ENCODE measurements at places on chromosomes 16 and 17. TPM values are rescaled to one million over a fixed set of nuclear protein-coding genes. Genes with fewer than 3 reads are reported as not detected.
A peak's percentile ranks its signal among the peaks of the same experiment; 100 is the strongest.

- no peaks in the 10 kb centered on the region for H3K36me3 ChIP-seq
- no peaks in the 10 kb centered on the region for H3K4me1 ChIP-seq
- H3K27ac ChIP-seq: no peak overlapping the region
- no peak overlapping the region for H3K4me3 ChIP-seq
- no peak for DNase-seq
Measured at GRCh38 chr16:24149102-24149501, 107.0 kb upstream of the CACNG3 start.

- peaks cover 8% of the 10 kb centered on the region for H3K4me1 ChIP-seq
- H3K36me3 ChIP-seq: peaks cover 3% of the 10 kb centered on the region
- H3K4me3 ChIP-seq: no peak overlapping the region
- no peak for DNase-seq
- no peaks in the 10 kb centered on the region for H3K27me3 ChIP-seq
Measured at GRCh38 chr17:41768682-41769288, 17.7 kb downstream of the JUP start.

DNA sequence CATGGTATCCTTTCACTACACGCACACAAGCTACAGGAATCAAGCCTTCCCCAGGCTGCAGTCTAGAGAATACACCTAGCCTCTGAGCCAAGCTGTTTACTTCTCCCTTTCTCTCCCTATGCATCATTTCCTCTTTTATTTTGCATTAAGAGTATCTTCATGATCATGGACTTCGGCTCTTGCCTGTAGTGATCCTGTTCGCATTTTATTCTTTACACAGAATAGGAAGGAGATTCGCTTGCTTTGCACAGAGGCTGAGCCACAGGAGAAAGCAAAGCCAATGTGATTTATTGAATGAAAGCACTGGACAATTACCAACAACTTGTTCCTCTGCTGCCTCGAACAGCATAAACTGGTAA lies 172.7 kb downstream of the ANKFN1 start:
- no peak overlapping the region for H3K27ac ChIP-seq
- H3K36me3 ChIP-seq: no peaks in the 10 kb centered on the region
- no peak for DNase-seq
- H3K4me3 ChIP-seq: no peak overlapping the region
- no peaks in the 10 kb centered on the region for H3K4me1 ChIP-seq

DNA sequence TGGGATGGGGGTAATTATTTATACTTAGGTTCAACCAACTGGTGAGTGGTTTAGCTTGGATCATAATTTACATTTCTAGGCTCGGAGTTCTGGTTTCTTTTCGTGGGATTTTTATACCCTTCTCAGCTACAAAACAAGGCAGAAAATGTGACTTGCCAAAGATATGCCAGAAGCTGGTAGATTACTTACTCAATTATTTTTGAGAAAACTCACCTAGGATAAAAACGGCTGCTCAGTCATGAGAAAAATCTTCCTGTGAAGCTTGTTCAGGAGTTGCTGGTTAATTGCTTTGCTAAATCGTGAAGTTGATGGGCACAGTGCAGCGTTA lies 1.1 kb downstream of the NDEL1 start:
- peak overlapping the region; percentile 96 for H3K27ac ChIP-seq
- H3K36me3 ChIP-seq: peaks cover 16% of the 10 kb centered on the region
- DNase-seq: no peak
- H3K4me3 ChIP-seq: peak overlapping the region; percentile 65
- no peaks in the 10 kb centered on the region for H3K4me1 ChIP-seq
- H3K27me3 ChIP-seq: no peaks in the 10 kb centered on the region

DNA sequence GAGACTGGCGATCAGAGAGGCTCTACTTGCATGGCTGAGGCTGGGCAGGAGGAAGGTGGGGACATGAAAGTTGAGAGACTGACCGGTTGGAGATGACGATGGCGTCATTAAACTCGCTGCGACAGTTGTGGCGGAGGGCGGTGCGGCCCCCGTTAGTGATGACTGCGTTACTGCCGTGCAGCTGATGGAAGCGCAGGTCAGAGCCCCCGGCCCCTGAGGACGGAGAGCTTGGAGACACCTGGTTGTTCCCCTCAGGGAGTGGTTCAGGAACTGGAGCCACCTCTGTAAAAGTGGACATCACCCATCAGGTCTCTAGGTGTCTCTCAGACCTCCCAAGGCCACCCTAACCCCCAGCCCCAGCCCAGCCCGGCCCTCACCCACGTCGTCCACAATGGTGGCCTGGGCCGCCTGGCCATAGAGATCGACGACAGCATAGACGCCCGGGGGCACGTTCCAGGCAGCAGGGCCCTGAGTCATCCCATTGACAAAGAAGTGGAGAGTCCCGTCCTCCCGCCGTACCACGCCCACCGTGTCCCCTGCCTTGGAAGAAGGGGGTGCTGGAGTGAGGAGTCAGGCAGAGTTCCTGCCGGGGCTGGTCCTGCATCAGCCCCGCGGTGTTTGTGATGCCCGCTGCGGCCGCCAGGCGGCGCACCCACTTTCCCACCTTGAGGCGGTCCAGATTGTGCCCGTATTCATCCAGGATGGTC lies 5.3 kb downstream of the NEURL4 start:
- no peak overlapping the region for H3K4me3 ChIP-seq
- H3K36me3 ChIP-seq: no peaks in the 10 kb centered on the region
- peak; percentile 76 for DNase-seq
- H3K27ac ChIP-seq: no peak overlapping the region

- DNase-seq: no peak
- no peak overlapping the region for H3K27ac ChIP-seq
- peaks cover 11% of the 10 kb centered on the region for H3K36me3 ChIP-seq
- H3K27me3 ChIP-seq: no peaks in the 10 kb centered on the region
- no peak overlapping the region for H3K4me3 ChIP-seq
Measured at GRCh38 chr16:97822-98221, 19.8 kb downstream of the MPG start.

GRCh38 chr16:10805334-10805733 lies 13.3 kb downstream of the TVP23A start:
- H3K27me3 ChIP-seq: no peaks in the 10 kb centered on the region
- DNase-seq: no peak
- H3K27ac ChIP-seq: no peak overlapping the region
- H3K36me3 ChIP-seq: no peaks in the 10 kb centered on the region

- no peak overlapping the region for H3K4me3 ChIP-seq
- H3K27ac ChIP-seq: no peak overlapping the region
- H3K4me1 ChIP-seq: no peaks in the 10 kb centered on the region
- H3K27me3 ChIP-seq: no peaks in the 10 kb centered on the region
Measured at GRCh38 chr16:30928390-30928789, 5.0 kb downstream of the FBXL19 start.

DNA sequence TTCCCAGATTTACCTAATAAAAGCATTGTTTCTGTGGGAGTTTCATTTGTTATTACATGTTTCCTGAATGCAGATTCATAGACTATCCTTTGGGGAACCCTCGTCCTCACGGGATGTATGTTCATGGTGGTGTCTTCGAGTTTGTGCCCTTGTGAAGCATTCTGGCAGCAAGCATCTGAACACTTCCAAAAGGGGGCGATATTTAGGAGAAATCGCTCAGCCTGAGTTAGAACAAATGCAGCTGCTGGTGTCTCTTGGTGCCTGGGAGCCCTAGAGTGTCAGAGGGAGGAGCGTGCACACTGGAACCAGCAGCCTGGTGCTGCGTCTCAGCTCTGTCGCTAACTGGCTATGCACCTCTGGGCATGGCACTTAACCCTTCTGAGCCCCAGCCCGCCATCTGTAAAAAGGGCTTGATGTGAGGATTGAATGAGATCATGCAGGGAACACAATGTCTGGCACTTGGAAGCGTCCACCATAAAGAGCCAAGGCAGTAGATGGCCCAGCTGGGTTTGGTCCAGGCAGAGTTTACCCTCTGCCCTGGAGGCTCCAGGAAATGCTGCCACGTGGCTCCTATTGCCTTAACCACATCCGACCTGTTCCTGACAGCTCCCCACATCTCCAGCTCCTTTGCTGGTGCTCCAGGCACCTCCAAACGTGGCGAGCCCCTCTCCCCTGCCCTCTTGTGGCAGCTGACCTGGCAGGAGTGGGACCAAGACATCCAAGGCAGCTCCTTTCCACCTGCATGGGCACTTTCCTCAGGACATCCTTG lies 25.0 kb upstream of the C16orf78 start:
- H3K36me3 ChIP-seq: no peaks in the 10 kb centered on the region
- no peak for DNase-seq
- H3K27me3 ChIP-seq: no peaks in the 10 kb centered on the region
- no peak overlapping the region for H3K4me3 ChIP-seq

- no peaks in the 10 kb centered on the region for H3K27me3 ChIP-seq
- H3K36me3 ChIP-seq: peaks cover 10% of the 10 kb centered on the region
- H3K27ac ChIP-seq: peak overlapping the region; percentile 47
- no peak overlapping the region for H3K4me3 ChIP-seq
- H3K4me1 ChIP-seq: no peaks in the 10 kb centered on the region
Measured at GRCh38 chr17:2124391-2124790, 69.5 kb downstream of the HIC1 start.

DNA sequence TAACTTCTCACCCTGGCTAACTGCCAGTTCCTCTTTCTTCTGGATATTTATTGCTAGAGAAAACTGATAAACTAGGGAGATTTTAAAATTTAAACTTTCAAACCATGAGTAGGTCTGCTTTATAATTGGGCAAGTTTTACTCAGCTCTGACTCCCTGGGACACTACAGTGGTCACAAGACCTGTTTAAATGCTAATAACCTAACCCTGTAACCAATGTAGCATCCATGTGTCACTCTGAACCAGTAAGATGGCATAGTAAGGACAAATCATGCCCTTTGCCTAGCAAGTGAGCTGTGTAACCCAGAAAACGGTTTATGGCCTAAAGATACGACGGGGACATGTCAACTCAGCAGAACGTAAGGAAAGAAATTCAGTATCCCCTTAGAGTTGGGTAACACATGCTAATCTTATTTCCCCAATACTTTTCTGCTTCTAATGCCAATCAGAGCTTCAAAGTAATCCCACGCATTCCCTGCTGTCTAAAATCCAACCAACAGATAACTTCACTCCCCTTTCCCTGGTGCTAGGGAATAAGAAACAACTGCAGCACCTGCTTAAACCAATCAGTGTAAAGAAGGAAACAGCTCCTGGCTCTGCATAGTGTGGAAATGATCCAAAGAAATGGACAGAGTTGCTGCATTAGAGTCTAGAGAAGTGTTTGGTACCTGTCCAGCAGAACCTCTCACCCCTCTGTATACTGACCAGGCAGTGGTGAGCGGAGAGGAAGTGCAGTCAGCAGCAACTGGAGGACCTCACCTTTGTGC lies 85.7 kb downstream of the NCOR1 start:
- H3K36me3 ChIP-seq: no peaks in the 10 kb centered on the region
- H3K27ac ChIP-seq: no peak overlapping the region
- H3K27me3 ChIP-seq: no peaks in the 10 kb centered on the region
- H3K4me3 ChIP-seq: no peak overlapping the region

DNA sequence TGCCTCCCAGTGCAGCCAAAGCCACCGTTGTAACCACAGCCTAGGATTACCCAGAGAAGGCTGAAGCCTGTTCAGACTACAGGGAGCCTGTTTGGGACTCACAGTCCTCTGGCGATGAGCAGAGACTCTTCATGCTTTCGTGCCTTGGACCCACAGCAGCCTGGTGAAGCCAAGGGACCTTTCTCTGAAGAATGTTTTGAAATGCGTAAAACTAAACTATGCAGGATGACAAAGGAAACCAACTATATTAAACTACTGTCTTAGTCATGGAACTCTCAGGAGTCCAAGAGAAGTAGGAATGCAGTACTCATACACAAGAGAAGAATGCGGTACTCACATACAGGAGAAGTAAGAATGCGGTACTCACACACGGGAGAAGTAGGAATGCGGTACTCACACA lies 20.9 kb downstream of the ABR start:
- no peak overlapping the region for H3K27ac ChIP-seq
- no peak for DNase-seq
- H3K27me3 ChIP-seq: no peaks in the 10 kb centered on the region
- H3K36me3 ChIP-seq: no peaks in the 10 kb centered on the region

DNA sequence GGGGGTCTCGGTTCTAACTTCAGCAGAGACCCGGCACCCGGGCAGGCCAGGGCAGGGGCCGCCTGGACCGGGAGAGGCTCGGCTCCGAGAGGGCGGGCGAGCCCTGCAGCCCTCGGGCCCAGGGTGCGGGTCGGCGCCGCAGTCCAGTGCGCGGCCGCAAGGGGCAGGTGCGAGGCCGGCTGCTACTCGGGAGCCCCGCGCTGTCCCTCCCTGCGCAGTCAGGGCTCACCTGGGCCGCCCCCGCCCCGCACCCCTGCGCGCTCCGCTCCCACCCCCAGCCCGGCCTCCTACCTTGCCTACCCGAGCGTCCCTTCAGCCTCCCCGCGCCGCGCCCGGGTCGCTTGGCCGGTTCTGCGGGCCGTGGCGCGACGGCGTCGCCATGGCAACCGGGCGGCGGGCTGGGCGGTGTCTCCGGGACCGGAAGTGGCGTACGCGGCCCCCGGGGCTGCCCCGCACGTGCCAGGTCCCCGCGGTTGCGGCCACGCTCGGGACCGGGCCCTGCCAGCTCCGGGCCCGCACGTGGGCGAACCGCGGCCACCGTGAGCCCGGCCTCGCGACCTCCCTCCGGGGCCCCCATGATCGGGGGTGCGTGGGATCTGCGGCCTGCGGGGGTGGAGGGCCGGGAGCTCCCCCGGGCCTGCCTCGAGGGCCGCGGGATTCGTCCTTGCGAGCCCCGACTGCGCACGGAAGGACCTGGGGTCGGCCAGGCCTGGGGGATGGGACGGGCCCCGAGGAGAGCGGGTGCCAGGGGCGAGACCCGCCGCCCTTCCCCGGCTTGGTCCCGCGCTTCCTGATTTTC lies at the start of gene CYB561:
CYB561 (minus strand) TSS at position 353 of the 799 bp plus-strand sequence. CDS start 8,759 bp downstream, outside the sequence.
- peak; percentile 92 for DNase-seq
- no peaks in the 10 kb centered on the region for H3K36me3 ChIP-seq
- no peaks in the 10 kb centered on the region for H3K27me3 ChIP-seq

GRCh38 chr16:64098451-64098850 lies 1023.4 kb downstream of the CDH11 start:
- H3K4me1 ChIP-seq: no peaks in the 10 kb centered on the region
- H3K36me3 ChIP-seq: no peaks in the 10 kb centered on the region
- no peak overlapping the region for H3K27ac ChIP-seq

DNA sequence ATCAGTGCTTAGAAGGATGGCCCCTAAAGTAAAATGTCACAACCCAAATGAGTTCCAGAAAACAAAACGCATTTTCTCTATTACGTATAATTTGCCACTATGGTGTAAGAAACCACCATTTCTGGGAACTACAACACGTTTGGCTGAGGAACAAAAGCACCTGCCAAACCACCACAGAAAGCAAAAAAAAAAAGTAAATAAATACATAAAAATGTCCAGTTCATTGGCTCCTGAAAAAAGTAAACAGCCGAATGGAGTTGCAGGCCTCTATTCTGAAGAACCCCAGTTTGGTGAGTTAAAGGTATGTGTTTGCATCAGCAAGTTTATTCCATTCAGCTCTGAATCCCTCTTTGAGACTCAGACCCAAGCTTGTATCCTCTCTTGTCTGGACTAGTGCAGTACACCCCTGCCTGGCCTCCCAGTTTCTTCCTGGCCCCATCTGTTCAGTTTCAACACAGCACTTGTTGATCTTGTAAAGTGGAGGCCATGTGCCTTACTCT lies 36.9 kb downstream of the ERN1 start:
- H3K36me3 ChIP-seq: peaks cover 15% of the 10 kb centered on the region
- no peak for DNase-seq
- H3K27ac ChIP-seq: peak overlapping the region; percentile 3
- H3K27me3 ChIP-seq: no peaks in the 10 kb centered on the region

- no peak overlapping the region for H3K4me3 ChIP-seq
- H3K36me3 ChIP-seq: no peaks in the 10 kb centered on the region
- H3K27me3 ChIP-seq: no peaks in the 10 kb centered on the region
- peak; percentile 52 for DNase-seq
Measured at GRCh38 chr17:17062866-17063265, 20.6 kb downstream of the MPRIP start.

- no peak overlapping the region for H3K27ac ChIP-seq
- DNase-seq: no peak
- H3K4me3 ChIP-seq: no peak overlapping the region
Measured at GRCh38 chr17:74543891-74544760, 1.8 kb downstream of the CD300C start.

Gene SYT17
- total RNA-seq: 7.0 TPM

Gene COASY
- 74.9 TPM for total RNA-seq

Gene AANAT
- not detected for total RNA-seq

Gene VTN
- 0.57 TPM for total RNA-seq

Gene C1QTNF1
- total RNA-seq: 20.6 TPM

Gene ZNF624
- total RNA-seq: 2.5 TPM
